ENCODE measurements at places on chromosomes 3 and 15.

- DNase-seq: no peak
Measured at GRCh38 chr3:67461667-67462142, 192.7 kb downstream of the SUCLG2 start.

DNA sequence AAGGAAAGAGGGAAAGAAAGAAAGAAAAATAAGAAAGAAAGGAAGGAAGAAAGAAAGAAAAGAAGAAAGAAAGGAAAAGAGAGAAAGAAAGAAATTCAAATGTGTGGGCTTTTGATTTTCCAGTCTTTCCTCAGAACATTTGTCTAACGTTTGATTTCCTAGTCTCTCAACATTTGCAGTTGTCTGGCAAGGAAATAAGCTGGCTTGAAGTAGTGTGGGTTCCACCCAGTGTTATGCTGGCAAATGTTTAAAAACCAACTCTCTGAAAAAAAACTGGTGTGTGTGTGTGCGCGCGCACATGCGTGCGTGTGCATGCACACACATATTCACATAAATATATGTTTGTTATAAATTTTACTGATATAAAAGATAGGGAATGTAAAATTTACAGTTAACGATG is 54.6 kb upstream of the C3orf49 start:
- DNase-seq: no peak

DNA sequence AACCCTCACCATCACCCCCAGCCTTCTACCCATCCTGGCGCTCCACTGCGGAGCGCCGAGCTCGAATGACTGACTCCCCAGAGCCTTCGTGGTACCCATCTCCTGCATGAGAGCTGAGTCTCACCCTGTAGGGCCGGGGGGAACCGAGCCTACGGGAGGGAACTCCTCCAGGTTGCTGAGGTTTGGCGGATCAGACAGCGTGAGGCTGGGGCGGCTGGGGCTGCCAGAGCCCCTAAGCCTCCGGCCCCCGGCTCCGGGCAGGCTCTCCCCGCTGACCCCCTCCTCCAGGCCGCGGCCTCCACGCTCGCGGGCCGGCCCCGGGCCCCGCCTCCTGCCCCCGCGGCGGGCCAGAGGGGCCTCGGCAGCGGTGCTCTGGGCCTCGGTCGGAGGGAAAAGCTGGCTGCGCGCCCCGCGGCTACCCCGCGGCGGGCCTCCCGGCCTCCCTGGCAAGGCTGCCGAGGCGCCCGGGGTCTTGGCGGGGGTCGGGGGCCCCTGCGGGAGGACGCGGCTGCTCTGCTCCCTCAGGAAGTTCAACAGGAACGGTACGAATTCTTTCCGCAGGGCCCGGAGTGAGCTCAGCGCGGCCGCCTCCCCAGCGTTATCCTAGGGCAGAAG is 643 bp downstream of the CDAN1 start:
- no peak for DNase-seq

GRCh38 chr15:73284090-73284716 is 84.6 kb downstream of the HCN4 start:
- no peak for DNase-seq

DNA sequence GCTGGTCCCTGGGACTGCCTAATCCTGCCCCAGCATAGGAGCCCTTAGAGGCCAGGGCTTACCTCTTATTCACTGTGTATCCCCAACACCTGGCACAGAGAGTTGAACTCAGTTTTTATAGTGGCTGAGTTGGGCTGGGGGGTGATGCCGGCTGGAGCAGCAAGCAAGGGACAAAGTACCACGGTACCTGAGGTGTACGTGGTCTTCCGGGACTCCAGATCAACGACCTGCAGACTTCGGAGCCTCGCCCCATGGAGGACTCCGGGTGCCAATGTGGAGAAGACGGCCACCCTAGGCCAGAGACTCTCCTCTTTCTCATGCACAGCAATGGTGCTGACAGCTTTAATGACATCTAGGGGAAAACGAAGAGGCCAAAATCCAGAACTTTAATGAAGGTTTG is 8.1 kb downstream of the WDR73 start:
- DNase-seq: no peak

DNA sequence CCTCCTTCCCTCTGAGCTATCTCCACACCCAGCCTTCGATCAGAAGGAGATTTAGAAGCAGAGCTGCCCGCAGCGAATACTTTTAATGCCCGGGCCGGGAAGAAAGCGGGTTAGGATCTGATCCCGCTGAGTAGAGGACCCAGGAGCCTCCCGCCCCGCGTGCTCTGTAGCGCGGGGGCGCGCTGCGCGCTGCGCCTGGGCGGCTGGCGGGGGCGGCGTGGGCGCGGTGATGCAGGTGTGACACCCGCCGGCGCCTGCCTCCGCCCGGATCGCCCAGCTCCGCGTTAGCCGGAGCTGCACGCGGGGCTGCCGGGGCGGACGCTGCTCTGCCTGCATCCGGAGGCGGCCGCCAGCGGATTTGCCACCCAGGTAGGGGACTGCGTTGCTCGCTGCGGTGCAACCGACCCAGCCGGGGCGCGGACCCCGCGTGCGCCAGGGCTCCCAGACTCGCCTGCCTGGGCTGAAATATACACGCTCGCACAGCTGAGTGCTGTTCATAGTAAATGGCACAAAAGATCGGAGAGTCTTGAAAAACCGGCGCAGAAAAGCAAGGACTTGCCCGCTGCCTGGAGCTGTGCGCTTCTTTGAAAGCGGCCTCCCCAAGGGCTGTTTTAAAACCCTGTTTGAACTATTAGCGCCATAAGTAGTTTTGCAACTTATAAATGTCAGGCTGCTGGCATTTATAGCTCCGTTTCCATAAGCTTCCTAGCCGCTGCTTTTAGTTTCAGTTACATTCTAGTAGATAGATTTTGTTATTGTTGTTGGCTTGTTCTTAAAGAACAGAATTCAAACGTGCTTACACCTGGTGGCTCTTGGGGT is at the start of gene SV2B:
TSS of gene SV2B (plus strand) at position 263 of the 819 bp plus-strand sequence. CDS start 126,007 bp downstream, outside the sequence.
- peak; percentile 27 for DNase-seq

- DNase-seq: no peak
Measured at GRCh38 chr3:43523454-43524053, 98.3 kb downstream of the ANO10 start.
